Suppressor macrophage treated with lipopolysaccharide for 1 hour (primary cell): ENCODE measurements at places on chromosomes 3 and 15.

GRCh38 chr3:15204005-15204404, 2.0 kb upstream of the CAPN7 start:
- DNase-seq: peak; percentile 10

DNA sequence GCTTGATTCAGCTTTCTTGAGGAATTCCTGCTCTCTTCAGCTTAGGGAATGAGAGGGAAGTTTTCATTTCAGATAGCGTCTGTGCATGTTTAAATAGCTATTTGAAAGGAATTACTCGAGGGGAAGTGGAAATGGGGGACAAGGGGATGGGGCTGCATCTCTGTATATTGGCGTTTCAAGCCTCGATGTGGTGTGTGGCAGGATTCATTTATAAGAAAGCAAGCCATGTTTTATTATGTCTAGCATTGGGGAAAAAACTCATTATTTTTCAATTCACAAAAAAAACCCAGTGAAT, 1.0 kb downstream of the ATP2C1 start:
- no peak for DNase-seq

DNA sequence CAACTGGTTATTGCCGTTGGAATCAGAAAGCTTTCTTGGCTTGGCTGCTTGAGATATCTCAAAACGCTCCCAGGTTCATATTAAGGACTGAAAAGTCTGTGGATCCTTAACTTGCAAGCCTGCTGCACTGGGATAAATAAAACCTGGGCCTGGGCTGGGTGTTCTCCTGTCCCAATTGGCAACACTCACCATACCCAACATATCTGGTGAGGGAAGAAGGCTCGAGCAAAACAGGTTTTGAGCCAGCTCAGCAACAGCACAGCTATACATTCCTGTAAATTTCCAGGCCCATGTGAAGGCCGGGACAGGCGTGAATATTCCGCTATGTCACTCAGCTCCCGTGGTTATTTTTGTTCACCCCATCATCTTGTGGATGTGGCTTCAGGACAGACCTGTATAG, 169.0 kb upstream of the BCL6 start:
- DNase-seq: no peak

- no peak for DNase-seq
Observed at GRCh38 chr3:82715091-82715856, 953.8 kb upstream of the GBE1 start.

DNA sequence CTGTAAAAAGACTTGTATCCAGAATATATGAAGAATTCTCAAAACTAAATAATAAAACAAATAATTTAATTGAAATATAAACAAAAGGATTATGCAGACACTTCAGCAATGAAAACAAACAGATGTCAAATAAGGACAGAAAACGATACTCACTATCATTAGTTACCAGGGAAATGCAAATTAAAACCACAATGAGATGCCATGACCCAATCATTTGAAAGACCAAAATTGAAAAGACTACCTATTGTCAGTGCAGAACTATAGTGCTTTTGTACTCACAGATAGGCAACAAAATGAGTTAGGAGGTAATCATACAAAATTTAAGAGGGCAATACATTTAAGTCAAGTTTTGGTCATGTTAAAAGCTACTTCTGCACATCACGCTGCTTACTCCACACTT, 31.6 kb upstream of the OR5K4 start:
- DNase-seq: no peak

GRCh38 chr3:102057781-102058421, 208.6 kb downstream of the NFKBIZ start:
- no peak for DNase-seq

- no peak for DNase-seq
Observed at GRCh38 chr15:77514641-77515402, 94.1 kb downstream of the HMG20A start.

DNA sequence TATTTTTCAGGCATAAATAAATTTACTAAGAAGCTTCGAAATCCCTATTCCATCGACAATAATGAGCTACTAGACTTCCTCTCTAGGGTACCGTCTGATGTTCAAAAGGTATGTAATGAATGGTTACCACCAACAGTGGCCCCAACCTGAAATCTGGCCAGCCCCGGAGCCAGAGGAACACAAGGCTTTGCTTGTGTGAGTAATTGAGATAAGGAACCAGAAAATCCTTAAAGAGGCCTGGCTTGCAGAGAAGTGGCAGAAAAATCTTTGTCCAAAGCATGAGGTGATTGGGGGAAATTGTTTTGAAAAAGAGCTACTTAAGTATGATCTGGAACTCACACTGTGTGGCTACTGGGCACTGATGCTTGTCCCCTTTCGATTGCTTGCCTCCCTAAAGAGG, 245.3 kb downstream of the MCTP2 start:
- no peak for DNase-seq

GRCh38 chr3:81695302-81695701, 66.1 kb downstream of the GBE1 start:
- DNase-seq: no peak

- no peak for DNase-seq
Observed at GRCh38 chr15:91980502-91981267, 127.2 kb downstream of the SLCO3A1 start.
